ENCODE measurements at places on chromosomes 4 and X.

DNA sequence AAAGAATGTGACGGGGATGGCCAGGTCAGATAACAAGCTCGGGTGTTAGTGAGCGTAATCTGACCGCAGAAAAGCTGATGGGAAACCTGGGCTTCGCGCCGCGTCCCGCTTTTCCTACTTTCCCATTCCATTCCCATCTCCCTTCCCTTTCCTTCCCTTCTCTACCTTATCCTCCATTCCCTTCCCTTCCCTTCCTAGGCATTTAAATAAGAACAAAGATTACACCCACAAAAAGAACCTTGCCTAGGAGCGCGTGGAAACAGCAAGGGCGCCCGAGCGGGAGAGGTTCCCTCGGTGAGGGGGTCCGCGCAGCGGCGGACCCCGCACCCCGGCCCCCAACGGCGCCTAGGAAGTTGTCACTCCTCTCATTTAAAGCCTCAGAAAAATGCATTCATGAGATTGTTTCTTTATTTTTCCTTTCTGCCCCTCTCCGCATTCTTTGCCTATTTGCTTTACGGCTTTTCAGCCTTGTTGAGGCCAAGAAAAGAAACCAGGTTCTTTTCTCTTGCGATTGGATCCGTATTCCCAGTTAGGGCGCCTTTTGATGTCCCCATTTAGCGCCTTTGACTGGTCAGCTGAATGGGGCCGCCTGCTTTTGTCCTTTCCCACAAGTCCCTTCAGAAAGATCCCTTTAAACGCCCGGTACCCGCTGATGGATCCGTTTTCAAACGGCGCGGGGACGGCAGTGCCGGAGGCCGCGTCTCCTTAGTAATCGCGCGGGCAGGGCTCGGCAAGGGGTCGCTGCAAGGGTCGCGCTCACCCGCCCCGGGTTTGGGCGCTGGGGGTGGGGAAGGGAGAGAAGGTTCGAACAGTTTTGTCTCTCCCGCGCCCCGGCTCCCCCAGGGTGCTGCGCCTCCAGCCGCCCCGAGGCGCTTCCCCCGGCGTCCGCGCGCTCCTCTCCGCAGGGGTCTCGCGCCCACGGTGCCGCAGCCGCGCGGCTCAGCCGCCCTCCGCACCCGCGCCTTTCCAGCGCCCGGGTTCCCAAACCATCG is 54.1 kb upstream of the TMEM33 start:
- no peak for DNase-seq

DNA sequence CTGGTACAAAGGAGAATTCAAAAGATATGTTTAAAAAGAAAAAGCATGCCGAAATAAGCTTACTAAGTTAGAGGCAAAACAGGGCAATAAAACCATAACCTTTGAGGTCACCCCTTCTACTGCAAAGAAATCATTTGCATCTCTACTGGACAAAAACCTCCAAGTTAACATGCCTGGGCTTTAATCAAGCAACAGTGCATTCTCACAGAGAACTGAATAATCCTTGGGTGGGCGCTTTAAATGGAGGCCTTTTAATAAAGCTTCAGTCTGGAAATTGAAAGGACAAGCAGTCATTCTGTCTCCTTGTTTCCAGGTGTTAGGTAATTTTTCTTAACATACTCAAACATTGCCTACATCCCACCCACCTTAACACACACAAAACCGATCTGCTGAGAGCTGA is 34.6 kb upstream of the SMS start:
- no peak for DNase-seq

DNA sequence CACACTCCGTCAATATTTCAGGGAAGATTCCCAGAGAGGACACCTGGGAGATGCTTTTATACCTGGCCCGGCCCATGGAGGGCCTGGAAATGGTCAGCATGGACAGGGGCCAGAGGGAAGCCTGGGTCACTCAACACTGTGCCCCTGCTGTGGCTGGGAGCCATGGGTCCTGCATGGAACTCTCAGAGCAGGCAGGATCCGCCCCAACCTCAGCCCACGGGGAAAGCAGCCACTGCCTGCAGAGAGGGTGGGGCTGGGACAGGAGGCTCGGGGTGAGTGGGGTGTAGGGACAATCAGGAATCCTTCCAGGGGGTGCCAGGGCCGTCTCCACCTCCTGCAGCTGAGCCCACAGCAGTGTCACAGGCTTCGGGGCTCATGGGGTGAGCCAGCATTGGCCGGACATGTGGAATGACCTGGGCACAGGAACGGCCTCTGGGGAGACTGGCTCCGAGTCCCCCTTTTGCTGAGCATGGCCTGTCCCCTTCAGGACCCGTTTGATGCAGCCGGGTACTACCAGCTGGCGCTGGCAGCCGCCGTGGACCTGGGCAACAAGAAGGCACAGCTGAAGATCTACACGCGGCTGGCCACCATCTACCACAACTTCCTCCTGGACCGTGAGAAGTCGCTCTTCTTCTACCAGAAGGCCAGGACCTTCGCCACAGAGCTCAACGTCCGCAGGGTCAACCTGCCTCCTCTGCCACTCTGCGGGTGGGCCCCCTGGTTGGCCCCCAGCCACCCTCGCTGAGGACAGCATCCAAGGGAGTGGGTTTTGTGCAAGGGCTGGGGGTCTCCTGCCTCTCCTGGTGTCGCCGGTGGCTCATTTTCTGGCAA is 29.1 kb upstream of the HTRA3 start:
- DNase-seq = no peak

DNA sequence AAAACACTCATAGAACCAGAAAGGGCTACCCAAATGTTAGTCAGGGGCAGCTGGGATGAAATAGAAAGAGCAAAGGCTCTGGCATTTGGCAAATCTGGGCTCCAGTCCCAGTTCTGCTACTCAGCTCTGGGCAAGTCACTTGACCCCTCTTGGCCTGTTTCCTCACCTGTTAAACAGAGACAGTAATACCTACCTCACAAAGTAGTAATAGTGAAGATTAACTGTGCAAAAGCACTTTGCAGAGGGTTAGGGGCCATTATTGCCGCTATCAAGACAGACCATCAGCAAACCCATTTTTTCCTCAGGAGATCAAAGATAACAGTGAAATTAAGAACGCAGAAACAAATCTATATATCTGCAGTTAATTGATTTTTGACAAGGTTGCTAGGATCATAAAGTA is 20.6 kb downstream of the ZBTB33 start:
- DNase-seq = no peak

DNA sequence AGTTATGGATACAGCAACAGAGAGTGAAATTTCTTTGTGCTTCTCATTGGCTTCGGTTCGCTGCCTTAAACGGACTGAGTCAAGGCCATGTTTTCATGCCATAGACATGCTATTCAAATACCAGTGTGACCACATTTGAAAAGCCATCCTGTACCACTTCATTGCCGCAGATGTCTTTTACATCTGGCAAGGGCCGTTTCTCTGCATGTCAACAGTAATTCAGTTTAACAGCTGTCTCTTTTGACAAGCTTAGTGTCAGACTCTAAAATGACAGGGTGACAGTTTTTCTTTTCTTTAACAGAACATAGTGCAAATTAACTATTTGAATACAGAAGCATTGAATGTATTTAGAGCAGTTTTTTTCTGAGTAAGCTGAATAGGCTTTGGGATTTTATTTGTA is 362.2 kb upstream of the POU3F4 start:
- DNase-seq = no peak
